MG63 (cell line): ENCODE measurements at places on chromosomes 6 and 20. TPM values are rescaled to one million over a fixed set of nuclear protein-coding genes. Genes with fewer than 3 reads are reported as not detected.

DNA sequence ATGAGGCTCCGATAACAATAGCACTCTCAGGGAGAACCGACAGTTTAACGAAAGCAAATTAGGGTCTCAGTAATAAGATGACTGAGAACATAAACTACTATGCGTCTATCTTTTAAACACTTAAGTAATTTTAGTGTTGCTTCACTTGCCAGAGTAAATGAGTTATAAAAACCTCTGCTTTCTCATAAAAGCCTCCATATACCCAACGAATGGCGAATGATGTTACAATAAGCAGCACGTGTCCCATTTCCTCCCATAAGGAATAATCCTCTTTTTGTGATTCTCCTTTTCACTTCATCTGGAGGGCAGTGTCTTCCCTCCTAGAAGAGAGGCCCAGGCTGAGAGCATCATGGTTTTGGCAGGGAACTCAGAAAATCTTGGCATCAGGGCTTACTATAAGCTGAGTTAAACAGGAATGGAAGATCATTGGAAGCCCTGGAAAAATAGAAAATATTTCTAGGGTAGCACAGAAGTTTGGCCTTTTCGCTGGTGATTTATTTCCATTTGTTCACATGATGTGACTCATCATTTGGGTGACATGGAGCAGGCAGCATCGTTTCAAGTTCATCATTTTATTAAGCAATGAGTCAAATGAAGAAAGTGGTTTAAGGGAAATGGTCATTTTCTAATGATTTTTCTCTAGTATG, 255.4 kb downstream of the ATXN1 start:
- peak; percentile 69 for DNase-seq

The LIN28B gene
- not detected in 2 replicates for total RNA-seq

The RBPJL gene
- total RNA-seq, result not detected in 2 replicates

The MLN gene
- not detected in 2 replicates for total RNA-seq

DNA sequence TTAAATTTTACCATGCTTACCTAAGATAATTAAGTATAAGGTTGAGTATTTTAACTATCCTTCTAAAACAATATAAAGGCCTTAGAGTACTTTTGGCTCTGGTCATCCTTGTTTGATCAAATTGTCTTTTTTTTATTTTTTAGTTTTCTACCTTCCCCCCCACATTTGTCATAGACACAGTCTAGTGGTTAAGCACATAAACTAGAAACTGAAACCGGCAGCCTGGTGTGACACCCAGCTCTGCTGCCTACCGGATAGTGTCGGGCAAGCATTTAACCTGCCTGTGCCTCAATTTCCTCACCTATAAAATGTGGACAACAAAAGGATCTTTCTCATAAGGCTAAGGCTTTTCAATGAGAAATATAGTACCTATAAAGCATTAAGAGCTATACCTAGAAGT, 21.6 kb upstream of the TULP4 start:
- DNase-seq, result no peak

- DNase-seq, result no peak
Observed at GRCh38 chr6:34317172-34317477, 68.3 kb upstream of the SMIM29 start.

- no peak for DNase-seq
Observed at GRCh38 chr6:112332274-112332673, 14.9 kb upstream of the RFPL4B start.

- no peak for DNase-seq
Observed at GRCh38 chr6:20572940-20573339, 38.7 kb downstream of the CDKAL1 start.

DNA sequence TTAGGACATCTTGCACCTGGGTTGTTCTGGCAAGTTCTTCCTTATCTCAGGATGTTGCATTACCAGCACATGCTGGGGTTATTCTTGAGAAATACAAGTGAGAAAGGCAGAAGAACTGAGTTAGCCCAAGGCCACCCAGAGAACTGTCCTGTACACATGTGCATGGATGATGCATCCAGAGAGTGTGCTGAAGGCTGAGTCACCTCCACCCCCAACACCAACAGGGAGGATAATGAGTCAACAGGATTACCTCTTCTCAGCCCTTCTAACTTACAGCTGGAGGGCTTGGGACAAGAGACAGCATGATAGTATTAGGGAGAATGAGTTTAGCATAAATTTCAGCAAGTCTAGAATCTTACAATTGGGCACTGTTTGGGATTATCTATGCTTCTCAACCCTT, 8.5 kb downstream of the SCGN start:
- peak; percentile 66 for DNase-seq

DNA sequence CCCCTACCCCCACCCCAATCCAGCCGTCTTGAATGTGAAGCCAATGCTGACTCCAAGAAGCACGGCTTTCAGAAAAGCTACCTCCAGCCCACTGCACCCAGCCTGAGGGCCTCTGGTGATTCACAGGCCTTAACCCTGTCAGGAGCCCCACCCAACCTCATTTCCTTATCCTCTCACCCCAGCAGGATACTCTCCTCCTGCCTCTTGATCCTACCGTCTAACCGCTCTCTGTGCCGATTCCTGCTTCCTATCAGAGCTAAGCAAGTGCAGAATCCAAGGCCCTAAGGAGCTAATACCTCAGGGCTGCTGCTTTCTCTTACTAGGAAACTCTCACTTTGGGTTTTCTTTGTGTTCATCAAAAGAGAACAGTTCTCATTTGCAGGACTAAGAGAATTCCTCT, 47.2 kb downstream of the TRERF1 start:
- peak; percentile 72 for DNase-seq

The TREML1 gene
- total RNA-seq, result not detected in 2 replicates

- peak; percentile 18 for DNase-seq
Observed at GRCh38 chr20:2872459-2873009, 747 bp upstream of the PTPRA start.

- DNase-seq, result no peak
Observed at GRCh38 chr20:61320691-61321425, 68.8 kb downstream of the CDH4 start.

The EYS gene
- total RNA-seq, result not detected in 2 replicates

The HLA-DMB gene
- 0.76 and 0.79 TPM in 2 replicates for total RNA-seq

DNA sequence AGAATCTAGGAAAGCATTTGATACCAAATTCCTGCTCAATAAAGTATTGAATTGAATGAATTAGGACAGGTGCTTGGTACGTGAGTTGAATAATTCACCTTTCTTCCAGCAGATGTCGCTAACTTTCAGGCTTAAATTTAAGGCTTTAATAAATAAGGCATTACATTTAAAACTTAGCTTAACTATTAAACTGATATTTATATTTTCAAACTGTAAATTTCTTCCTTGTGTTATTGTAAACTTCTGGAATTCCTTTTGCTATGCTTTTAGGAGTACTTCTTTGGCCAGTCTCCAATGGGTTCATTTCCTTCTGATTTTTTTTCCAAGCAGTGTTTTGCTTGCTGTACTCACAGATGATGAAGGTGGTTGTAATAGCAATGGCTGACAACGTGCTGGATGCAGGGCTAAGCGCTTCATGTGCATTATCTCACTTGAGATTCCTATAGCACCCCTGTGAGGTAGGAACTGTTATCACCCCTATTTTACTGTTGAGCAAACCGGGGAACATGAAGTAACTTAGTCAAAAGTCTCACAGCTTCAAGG, 71.3 kb upstream of the SLC2A12 start:
- DNase-seq, result no peak

The TCF19 gene
- total RNA-seq, result 17.3 and 25.0 TPM in 2 replicates

GRCh38 chr20:39311851-39312506, 349.8 kb downstream of the DHX35 start:
- no peak for DNase-seq

The OXT gene
- not detected in 2 replicates for total RNA-seq

The LPIN3 gene
- total RNA-seq, result 3.6 and 8.6 TPM in 2 replicates
